Iris pigment epithelial cell (primary cell): ENCODE measurements at places on chromosomes 1 and 21.

DNA sequence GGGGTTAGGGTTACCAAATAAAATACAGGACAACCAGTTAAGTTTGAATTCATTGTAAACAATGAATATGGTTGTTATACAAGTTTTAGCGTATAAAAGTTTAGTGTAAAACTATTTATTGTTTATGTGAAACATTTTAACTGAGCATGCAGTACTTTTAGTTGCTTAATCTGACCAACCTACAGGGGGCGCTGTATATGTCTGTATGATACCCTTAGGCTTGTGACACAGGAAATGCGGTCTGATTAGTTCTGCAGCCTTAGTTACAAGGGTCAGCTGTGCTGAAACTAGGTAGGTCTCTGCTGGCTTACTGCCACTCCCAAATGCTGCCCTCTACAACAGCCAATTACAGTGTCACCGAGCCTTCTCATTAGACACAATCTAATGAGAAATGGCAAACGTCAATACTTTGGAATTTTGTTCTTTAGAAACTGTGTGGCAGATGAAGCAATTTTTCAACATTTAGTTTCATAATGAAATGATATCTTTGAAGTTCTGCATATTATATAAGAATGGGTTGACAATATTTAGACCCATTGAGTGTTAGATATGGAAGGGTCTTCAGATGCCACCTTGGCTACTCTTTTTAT is 56.2 kb downstream of the NTNG1 start:
- DNase-seq, result no peak

GRCh38 chr1:159864262-159864661 is 1.8 kb upstream of the VSIG8 start:
- no peak for DNase-seq

DNA sequence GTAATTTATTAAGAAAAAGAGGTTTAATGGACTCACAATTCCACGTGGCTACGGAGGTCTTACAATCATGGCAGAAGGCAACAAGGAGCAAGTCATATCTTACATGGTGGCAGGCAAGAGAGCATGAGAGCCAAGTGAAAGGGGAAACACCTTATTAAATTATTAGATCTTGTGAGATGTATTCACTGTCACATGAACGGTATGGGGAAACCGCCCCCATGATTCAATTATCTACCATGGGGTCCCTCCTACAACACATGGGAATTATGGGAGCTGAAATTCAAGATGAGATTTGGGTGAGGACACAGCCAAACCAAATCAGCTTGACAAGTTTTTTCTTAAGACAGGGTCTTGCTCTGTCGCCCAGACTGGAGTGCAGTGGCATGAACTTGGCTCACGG is 14.3 kb downstream of the DAP3 start:
- no peak for DNase-seq

GRCh38 chr1:89844860-89845259 is 24.0 kb downstream of the LRRC8D start:
- no peak for DNase-seq

DNA sequence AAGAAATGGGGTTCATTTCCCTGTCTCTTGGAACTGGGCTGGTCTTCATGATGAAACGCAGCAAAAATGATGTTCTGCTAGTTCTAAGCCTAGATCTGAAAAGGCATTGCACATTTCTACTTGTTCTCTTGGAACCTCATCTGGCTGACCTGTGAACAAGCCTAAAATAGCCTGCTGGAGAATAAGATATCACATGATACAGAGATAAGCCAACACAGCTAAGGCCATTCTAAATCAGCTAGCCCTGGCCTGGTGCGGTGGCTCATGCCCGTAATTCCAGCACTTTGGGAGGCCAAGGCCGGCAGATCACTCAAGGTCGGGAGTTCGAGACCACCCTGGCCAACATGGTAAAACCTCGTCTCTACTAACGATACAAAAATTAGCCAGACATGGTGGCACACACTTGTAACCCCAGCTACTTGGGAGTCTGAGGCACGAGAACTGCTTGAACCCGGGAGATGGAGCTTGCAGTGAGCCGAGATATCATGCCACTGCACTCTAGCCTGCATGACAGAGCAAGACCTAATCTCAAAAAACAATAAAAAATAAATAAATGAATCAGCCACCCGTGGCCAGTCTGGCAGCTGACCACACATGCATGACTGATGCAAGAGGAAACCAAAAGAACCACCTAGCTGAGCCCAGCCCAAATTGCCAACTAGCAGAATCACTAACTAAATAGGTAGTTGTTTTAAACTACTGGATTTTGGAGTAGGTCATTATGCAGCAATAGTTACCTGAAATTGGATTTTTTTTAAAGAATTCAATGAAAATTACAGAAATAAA is 18.0 kb downstream of the CD244 start:
- no peak for DNase-seq

DNA sequence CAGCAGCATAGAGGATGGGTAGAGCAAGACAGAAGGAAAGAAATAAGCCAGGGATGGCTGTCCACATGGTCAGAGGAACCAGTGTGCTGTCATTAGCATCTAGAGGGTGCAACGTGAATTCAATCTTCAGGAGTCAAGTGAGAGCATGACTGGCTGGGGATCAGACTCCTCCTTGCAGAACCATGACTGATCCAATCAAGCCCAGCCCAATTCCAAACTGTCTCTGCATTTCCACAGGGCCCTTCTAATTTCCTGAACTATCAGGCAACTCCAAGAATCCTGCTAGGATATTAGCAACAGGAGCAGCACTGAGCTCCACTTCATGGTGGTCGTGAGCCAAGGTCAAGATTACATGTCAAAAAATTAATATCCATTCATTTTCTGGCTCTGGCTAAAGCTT is 166.8 kb upstream of the CAMK1G start:
- no peak for DNase-seq

DNA sequence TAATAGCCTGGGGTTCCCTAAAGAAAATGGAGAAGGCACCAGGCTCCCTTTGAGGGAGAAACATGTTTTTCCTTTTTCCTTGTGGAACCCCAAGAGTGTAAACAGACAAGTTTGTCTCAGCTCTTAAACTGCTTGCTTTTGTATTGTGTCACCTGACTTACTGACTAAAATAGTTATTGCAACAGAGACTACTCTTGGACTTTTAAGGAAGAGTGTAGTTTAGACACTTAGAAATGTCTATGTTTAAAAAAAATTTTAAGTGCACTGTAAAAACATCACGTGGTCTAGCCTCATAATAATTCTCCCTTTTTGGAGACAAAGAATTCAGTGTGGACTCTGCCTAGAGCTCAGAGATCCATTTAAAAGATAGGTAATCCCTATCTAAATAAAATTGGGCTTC is 141.1 kb downstream of the TRIM33 start:
- DNase-seq, result no peak
